ENCODE measurements at places on chromosomes 16 and 17.

- DNase-seq: peak; percentile 80
These were observed 16.6 kb downstream of the COL1A1 start for GRCh38 chr17:50184611-50185398.

DNA sequence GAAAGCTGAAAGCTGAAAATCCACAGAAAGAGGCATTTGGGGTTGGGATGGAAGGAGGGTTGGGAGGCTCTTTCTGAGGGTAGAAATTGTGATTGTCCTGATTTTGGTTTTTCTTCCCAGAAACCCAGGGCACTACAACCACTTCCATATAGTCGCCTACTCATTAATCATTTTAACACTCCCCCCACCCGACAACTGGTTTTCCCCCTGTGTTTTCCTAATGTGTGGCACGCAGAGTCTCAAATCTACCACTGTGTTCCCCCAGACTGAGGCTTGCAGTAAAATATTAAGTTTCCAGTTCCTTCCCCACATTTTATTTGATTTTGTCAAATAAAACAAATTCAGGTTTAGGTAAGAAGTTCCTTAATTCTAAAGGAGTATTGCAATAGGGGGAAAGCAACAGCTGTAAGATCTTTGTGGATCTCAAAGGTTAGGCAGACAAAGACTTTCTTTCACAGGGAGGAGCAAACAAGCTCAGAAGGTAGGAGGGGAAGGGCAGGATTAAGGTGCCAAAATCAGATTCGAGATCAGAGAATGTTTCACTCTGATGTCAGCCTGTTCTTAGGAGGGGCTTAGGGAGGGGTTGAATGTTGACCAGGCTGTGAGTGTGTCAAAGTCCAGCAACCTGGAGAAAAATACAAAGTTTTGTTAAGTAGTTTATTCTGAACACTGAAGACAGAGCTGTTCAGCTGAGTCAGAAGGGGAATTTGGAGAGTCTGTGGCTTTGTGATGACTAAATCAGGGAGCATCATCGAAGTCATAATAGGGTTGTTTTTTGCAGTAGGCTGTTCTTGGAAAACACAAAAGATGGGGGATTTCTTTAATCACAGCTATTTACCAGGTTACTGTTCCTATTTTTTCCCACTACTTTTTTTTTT is 3.6 kb downstream of the ZNF267 start:
- peak; percentile 81 for DNase-seq

DNA sequence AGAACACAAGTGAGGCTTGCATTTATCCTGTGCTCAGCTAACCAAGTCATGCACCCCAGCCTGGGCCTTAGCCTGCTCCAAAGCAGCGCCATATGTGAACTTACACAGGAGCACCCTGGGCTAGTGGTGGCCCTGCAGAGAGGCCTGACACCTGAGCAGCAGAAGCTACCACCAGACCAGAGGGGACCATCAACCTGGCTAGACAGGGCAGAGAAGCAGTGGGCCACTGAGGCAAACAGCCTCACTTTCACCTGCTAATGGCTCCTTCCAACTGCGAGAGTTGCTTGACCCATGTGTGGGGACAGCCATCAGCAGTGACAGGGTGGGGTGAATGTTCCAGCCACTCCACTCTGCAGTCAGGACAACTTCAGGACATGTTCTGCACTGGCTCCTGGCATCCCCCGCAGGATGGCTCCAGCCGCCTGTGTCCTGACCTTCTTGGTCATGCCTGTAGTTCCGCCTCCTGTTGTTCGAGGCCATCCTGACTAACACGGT is 2.9 kb upstream of the C16orf95 start:
- no peak for DNase-seq

GRCh38 chr16:72926177-72927070 is 121.5 kb downstream of the ZFHX3 start:
- DNase-seq: no peak

GRCh38 chr17:15278924-15279477 is 13.9 kb upstream of the PMP22 start:
- peak; percentile 88 for DNase-seq

DNA sequence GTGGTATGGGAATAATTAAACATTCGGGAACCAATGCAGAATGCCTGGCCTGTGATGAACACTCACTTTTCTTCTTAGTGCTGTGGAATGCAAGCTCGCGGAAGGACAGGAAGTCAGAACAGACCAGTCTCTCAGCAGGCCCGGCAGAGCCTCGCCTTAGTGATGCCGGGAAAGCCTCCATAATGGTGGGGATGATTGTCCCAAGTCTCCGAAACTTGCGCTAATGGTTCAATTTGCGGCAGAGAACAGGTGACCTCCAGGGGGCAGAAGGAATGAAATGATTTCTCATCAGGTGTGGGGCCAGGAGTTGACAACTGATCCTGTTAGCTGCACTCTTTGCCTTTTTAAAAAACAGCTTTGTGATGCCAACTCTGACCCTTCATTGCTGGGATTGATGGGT is 170.6 kb downstream of the GSG1L start:
- no peak for DNase-seq
